ENCODE measurements at places on chromosomes 3 and 15.

GRCh38 chr3:9101286-9101685, 138.0 kb upstream of the RAD18 start:
- H3K27me3 ChIP-seq: no peaks in the 10 kb centered on the region
- no peaks in the 10 kb centered on the region for H3K36me3 ChIP-seq

GRCh38 chr15:78537266-78537905, 2.9 kb upstream of the PSMA4 start:
- 0 out of 2 replicates have a peak, but pooled peaks cover 4% of the 10 kb centered on the region for H3K4me1 ChIP-seq
- H3K36me3 ChIP-seq: peaks cover 10% of the 10 kb centered on the region
- DNase-seq: no peak
- no peak overlapping the region for H3K27ac ChIP-seq

DNA sequence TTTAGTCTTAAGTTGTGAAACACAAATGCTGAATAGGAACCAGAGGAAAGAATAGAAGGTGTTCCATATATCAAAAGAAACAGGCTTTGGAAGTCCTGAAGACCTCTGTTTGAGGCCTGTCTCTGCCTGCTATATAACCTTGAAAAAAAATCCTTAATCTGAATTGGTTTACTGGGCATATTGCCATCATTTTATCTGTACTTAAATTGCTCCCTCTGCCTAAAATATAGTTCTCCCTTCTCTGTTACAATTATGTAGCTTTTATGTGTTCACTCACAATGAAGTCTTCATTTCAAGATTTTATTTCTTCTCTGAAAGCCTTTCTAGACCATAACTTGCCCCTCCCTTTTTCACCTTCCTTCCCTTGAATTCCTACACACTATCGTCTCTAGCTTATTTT, 21.2 kb downstream of the ARL13B start:
- H3K4me3 ChIP-seq: no peak overlapping the region
- H3K27me3 ChIP-seq: no peaks in the 10 kb centered on the region
- no peaks in the 10 kb centered on the region for H3K4me1 ChIP-seq
- H3K27ac ChIP-seq: no peak overlapping the region
- peaks cover 2% of the 10 kb centered on the region for H3K36me3 ChIP-seq
- no peak for DNase-seq

- no peaks in the 10 kb centered on the region for H3K27me3 ChIP-seq
- H3K4me1 ChIP-seq: peaks cover 9% of the 10 kb centered on the region
- no peak overlapping the region for H3K4me3 ChIP-seq
- H3K36me3 ChIP-seq: no peaks in the 10 kb centered on the region
- H3K27ac ChIP-seq: no peak overlapping the region
Measured at GRCh38 chr3:126003447-126004190, 34.6 kb downstream of the ROPN1B start.

- no peak for DNase-seq
- no peak overlapping the region for H3K4me3 ChIP-seq
- H3K36me3 ChIP-seq: no peaks in the 10 kb centered on the region
- 0 out of 2 replicates have a peak, but pooled peaks cover 6% of the 10 kb centered on the region for H3K27me3 ChIP-seq
Measured at GRCh38 chr3:194865615-194866014, 179.9 kb downstream of the FAM43A start.

DNA sequence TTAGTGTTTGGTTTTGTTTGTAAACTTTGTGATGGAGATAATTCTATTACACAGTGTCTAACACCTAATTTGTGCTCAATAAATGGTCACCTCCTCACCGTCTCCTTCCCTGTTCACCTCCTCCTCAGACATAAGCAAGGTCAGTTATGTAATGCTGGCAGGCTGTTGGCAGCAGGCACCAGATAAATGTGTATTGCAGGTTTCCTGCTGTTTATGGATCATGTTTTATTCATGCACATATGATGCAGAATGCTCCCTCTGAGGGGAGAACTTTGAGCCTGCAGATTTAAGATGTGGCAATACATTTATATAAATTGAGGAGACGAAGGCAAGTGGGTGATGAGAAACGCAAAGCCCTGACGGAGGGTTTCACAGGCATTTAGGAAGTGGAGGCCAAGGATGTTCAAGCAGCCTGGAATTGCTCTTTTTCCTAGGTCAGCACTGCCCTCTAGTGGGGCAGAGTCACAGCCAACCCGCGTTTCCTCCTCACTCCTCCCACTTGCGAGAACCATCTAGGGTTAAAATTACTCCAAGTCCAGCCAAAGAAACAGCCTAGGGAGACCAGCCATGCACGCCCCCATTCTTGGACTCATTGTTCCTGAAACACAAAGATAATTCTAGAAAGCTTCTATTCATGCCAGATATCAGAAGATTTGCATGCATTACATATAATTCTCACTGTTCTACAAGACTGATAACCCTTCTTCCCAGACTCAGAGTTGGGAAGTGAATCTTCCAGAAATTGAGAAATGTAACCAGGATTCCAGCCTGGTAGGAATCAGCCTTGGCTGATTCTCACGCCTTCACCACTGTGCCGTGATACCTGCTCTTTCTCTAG, 228.7 kb downstream of the SLCO3A1 start:
- H3K36me3 ChIP-seq: no peaks in the 10 kb centered on the region
- no peak overlapping the region for H3K4me3 ChIP-seq
- peak; percentile 71 for DNase-seq
- H3K4me1 ChIP-seq: no peaks in the 10 kb centered on the region
- no peak overlapping the region for H3K27ac ChIP-seq
- H3K27me3 ChIP-seq: no peaks in the 10 kb centered on the region

GRCh38 chr3:121724130-121724529, 25.4 kb downstream of the GOLGB1 start:
- no peak overlapping the region for H3K27ac ChIP-seq
- H3K4me1 ChIP-seq: no peaks in the 10 kb centered on the region
- no peak overlapping the region for H3K4me3 ChIP-seq
- peaks cover 86% of the 10 kb centered on the region for H3K36me3 ChIP-seq

DNA sequence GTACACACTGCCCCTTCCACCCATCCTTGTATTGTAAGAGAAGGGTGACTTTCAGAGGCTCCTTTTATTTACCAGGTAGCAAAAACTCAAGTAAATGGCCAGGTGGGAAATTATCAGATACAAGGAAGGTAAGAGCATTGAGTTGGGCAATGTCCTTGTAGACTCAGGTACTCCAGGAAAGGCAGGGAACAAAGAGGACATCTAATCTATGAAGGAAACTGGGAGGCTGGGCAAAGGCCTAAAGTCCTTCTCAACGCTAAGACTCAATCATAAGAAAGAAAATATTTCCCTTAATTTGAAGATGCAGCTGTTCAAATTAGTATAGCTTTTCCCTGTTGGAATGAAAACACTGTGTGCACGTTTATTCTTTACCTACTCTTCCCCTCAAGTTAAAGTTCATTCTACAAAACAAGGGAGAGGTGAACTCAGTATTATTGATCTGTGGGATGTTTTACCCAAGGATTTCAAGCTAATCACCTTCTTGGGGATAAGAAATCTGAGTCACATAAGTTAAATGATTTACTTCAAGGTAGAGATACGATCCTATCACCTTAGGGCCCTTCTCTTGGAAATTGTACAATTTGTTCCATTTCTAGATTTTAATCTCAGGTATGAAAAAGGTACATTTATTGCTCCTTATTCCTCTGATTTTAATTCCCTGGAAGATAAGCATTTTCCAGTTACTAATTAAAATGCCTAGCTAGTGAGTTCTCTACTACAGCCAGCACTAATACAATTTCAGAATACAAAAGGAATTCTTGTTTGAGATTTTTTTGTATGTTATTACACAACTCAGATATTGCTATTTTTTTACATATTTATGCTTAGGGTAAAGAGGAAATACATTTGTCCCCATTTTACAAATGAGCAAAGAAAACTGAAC, 80.6 kb downstream of the PLD1 start:
- no peak for DNase-seq
- H3K4me1 ChIP-seq: no peaks in the 10 kb centered on the region
- peaks cover 3% of the 10 kb centered on the region for H3K36me3 ChIP-seq
- H3K27ac ChIP-seq: no peak overlapping the region
- no peak overlapping the region for H3K4me3 ChIP-seq

- H3K27me3 ChIP-seq: no peaks in the 10 kb centered on the region
- no peak overlapping the region for H3K27ac ChIP-seq
- H3K4me1 ChIP-seq: no peaks in the 10 kb centered on the region
Measured at GRCh38 chr3:13655061-13655913, 106.4 kb downstream of the FBLN2 start.

DNA sequence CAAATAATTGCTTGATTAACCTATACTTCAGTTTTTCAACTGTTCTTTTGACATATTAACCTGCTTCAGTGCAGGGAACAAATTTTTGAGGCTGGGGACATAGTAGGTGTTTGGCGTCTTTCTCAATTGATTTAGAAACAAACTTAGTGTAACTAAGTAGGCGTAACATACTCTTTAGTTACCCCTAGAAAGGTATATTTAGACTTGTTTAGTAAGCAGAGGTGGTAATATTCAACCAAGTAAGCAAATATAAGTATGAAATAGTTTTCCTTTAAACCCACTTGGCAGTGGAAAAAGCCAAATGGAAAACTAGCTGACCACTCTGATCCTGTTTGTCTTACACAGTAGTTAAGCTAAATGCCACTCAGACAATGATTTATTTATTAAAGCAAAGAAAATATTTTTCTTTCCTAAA, 113.2 kb downstream of the MBNL1 start:
- H3K36me3 ChIP-seq: peaks cover 11% of the 10 kb centered on the region
- no peak overlapping the region for H3K4me3 ChIP-seq
- H3K27ac ChIP-seq: no peak overlapping the region
- no peaks in the 10 kb centered on the region for H3K27me3 ChIP-seq
- no peak for DNase-seq

DNA sequence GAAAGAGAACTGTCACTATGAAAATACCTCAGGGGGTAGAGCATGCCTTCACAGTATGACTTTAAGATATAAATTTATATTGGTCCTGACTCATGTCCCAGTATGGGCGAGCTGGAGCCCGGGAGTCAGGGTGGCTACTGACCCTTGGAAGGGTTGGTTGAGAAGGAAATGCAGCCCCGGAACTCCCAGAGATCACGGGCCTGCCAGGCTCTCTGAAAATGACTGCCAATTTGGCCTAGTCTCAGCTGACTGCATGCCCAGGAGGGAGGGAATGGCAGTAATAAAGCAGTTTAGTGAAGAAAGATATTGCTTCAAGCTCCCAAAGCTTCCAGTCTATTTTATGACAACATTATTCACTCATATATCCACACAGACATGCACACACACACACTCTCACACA, 299.0 kb downstream of the NR2F2 start:
- H3K27me3 ChIP-seq: no peaks in the 10 kb centered on the region
- no peak for DNase-seq
- no peak overlapping the region for H3K4me3 ChIP-seq
- no peaks in the 10 kb centered on the region for H3K4me1 ChIP-seq
- H3K27ac ChIP-seq: no peak overlapping the region

DNA sequence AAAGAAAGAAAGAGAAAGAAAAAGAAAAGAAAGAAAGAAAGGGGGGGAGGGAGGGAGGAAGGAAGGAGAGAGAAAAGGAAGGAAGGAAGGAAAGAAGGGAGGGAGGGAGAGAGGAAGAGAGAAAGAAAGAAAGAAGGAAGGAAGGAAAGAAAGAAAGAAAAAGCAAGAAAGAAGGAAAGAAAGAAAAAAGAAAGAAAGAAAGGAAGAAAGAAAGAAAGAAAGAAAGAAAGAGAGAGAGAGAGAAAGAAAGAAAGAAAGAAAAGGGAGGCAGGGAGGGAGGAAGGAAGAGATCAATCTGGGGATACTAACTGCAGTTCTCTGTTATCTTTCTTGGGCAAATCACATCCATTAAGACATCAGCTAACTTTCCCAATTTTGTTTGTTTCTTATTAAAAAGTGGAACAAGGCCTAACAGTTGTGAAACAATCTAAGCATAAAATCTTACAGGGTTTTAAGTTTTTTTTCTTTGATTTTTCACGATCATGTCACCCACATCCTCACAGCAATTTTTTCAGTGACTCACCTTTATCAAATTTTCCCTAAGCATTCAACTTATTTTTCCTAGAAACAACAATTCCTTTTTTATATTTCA, 36.8 kb downstream of the TBC1D2B start:
- H3K4me3 ChIP-seq: no peak overlapping the region
- H3K27ac ChIP-seq: no peak overlapping the region
- no peaks in the 10 kb centered on the region for H3K4me1 ChIP-seq
- H3K27me3 ChIP-seq: no peaks in the 10 kb centered on the region
- DNase-seq: no peak
- peaks cover 26% of the 10 kb centered on the region for H3K36me3 ChIP-seq

DNA sequence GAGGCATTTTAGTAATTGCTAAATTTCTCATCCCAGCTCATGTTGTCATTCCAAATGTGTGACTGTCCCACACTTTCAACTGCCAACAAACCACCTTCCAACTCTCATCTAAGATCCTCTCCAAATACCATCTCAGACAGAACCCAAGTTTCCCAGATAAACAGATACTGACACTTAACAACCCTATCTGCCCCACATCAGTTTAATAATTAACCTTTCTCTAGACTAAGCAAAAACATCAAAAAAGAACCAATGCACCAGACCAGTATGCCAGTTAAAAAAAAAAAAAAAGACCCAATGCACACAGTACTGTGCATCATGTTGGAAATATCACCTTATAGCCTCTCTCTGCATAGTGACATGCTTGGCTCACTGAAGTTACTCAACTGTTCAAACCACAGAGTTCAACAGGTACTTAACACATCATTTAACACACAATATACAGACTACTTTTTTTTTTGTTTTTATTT, 5.5 kb downstream of the SFMBT1 start:
- no peak for DNase-seq
- H3K4me1 ChIP-seq: no peaks in the 10 kb centered on the region
- no peak overlapping the region for H3K4me3 ChIP-seq
- H3K36me3 ChIP-seq: no peaks in the 10 kb centered on the region

- no peak overlapping the region for H3K4me3 ChIP-seq
- DNase-seq: no peak
- peaks cover 22% of the 10 kb centered on the region for H3K4me1 ChIP-seq
- no peaks in the 10 kb centered on the region for H3K27me3 ChIP-seq
- no peaks in the 10 kb centered on the region for H3K36me3 ChIP-seq
Measured at GRCh38 chr3:127587876-127588275, 2.7 kb downstream of the TPRA1 start.

- H3K4me3 ChIP-seq: no peak overlapping the region
- H3K4me1 ChIP-seq: peaks cover 19% of the 10 kb centered on the region
- peaks cover 4% of the 10 kb centered on the region for H3K36me3 ChIP-seq
- H3K27me3 ChIP-seq: no peaks in the 10 kb centered on the region
- no peak overlapping the region for H3K27ac ChIP-seq
- DNase-seq: no peak
Measured at GRCh38 chr15:93031103-93031464, 57.9 kb downstream of the RGMA start.

GRCh38 chr3:60175680-60176079, 1075.6 kb downstream of the FHIT start:
- no peaks in the 10 kb centered on the region for H3K27me3 ChIP-seq
- no peak overlapping the region for H3K27ac ChIP-seq
- H3K4me1 ChIP-seq: peaks cover 4% of the 10 kb centered on the region

- H3K27me3 ChIP-seq: no peaks in the 10 kb centered on the region
- H3K36me3 ChIP-seq: no peaks in the 10 kb centered on the region
- no peak overlapping the region for H3K4me3 ChIP-seq
- DNase-seq: no peak
- H3K4me1 ChIP-seq: peaks cover 11% of the 10 kb centered on the region
Measured at GRCh38 chr3:40143283-40144090, 166.0 kb upstream of the EIF1B start.

Measured in SK-N-SH (cell line).